Erythroblast (primary cell): ENCODE measurements at places on chromosomes 5 and 9.

DNA sequence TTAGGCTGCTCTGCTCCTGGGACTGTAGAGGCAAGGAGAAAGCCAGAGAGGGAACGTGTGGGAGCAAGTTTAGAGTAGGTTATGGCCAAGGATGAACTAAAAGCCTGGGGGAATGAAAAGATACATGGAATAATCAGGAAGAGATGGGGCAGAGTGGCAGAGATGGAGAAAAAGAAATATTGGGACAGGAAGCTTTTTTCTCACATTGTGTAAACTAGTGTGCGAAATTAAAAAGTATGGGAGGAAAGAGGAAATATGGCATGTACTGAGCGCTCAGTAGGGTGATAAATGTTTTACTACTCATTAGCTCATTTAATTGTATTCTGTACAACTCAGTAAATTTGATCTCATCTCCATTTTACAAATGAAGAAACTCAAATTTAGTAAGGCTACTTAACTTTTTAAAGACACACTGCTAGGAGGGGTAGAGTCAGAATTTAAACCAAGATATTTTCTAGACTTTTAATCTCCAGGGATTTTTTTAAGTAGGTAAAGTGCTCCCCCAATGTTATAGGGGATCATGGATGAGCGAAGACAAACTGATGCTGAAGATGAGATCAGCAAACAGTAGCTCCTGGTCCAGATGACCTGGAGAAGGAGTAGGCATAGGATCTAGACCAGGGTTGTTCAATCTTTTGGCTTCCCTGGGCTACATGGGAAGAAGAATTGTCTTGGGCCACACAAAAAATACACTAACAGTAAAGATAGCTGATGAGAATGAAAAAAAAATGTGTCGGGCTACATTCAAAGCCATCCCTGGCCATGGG is 30.8 kb downstream of the ALDH1A1 start:
- no peak for DNase-seq

DNA sequence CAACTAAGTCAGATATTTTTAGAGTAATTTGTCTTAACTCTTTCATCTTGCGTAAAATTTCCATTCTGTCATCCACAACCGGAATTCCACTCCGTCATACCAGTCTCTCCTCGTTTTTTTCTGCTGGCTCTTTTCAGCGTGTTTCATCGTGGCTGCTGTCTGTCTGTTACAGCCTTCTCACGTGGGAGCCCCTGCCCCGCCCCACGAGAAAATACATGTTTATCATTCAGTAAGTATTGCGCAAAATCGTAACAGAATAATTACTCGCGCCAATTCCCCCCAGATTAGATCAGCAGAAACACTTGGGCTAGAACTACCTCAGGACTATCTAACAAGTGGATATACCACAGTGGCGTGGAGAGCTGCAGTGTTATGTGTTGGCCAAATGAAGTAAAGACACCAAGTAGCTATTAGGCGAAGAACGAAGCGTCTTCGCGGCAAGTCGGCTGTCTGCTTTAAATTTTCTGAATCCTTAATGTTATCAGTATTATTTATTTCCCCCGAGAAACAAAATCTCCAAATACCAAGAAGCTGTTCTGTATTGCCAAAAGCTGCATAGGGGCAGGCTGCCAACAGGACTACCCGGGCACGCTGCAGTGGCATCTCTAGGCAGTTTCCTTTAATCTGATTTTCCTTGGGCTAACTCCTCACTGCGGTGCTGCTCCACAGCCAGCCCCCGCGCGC is 566 bp upstream of the FOCAD start:
- DNase-seq, result peak; percentile 82

GRCh38 chr5:13763719-13764118 is 180.8 kb downstream of the DNAH5 start:
- DNase-seq, result no peak

DNA sequence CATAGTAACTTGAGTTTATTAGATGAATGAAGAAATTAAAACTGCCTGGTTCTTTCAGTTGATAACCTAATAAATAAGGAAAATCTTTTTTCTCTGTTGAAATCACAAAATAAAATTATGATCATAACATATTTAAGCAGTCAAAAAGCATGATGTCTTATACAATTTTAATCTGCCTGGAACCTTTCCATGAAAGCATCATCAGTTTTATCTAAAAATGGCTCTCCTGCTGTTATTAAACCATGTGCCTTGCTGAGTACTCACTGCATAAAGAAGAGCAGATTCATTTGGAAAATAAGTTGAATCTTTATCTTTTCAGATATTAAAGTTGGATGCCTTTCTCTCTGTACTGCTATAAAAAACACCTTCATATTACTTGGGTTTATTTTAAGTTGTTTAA is 148.8 kb downstream of the SLC24A2 start:
- DNase-seq, result no peak

GRCh38 chr5:50965654-50966375 is 299.4 kb downstream of the PARP8 start:
- DNase-seq, result no peak
